ENCODE measurements at places on chromosomes 16 and 17.
A peak's percentile ranks its signal among the peaks of the same experiment; 100 is the strongest.

- no peak for DNase-seq
Measured at GRCh38 chr16:71610447-71610846, 15.5 kb upstream of the MARVELD3 start.

- DNase-seq: no peak
Measured at GRCh38 chr17:11356371-11356770, 115.4 kb downstream of the SHISA6 start.

GRCh38 chr17:19271780-19272357 is 34.7 kb downstream of the EPN2 start:
- DNase-seq: no peak

DNA sequence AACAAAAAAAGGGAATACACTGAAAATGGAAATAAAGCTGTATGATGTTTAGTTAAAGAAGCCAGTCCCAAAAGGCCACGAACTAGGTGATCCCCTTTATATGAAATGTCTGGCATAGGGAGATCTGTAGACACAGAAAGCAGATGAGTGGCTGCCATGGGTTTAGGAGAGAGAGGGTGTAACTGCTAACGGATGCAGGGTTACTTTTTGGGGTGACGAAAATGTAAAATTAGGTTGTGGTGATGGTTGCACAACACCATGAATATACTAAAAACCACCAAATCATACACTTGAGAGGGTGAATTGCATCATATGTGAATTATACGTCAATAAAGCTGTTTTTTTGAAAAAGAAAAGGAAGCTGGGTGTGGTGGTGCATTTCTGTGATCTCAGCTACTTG is 99.6 kb downstream of the ADCY9 start:
- no peak for DNase-seq

DNA sequence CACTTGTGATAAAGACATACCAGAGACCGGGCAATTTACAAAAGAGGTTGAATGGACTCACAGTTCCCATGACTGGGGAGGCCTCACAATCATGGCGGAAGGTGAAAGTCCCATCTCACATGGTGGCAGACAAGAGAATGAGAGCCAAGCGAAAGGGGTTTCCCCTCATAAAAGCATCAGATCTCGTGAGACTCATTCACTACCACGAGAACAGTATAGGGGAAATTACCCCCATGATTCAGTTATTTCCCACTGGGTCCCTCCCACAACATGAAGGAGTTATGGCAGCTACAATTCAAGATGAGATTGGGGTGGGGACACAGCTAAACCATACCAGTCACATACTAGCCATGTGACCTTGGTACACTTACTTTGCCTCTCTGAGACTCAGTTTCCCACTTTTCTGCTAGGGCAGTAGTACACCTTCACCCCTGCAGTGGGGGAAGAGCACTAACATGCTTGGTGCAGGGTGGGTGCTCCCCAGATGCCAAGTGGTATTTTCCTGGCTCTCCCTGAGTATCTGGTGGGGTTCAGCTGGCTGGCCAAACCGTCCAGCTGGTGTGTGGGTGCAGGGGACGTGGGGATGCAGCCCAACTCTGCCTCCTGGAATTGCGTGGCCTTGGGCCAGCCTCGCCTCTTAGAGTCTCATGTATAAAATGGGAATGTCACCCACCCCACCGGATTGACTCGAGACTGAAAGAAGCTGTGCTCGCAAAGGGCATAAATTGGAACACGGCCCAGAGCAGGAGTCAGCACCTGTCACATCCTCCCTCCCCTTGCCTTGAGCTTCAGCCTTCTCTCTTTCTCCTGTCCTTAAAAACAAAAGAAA is 364.1 kb downstream of the CPPED1 start:
- DNase-seq: no peak

DNA sequence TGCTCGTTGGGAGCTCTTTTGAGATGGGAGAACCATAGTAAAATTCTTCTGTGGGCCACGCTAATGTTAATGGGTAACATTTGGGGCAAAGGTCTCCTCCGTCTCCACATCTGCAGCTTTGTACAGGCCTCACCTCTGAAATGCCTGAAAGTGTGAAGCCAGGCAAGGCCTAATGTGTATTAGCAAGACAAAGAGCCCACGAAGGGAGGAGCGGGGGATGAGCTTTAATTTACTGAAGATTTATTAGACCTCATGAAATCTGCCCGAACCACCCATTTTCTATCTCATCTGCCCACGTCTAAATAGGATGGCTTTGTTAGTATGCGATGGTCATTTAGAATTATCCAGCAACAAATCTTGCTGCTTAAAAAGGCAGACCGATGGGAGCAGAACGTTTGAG is 408.9 kb downstream of the PMP22 start:
- DNase-seq: no peak

DNA sequence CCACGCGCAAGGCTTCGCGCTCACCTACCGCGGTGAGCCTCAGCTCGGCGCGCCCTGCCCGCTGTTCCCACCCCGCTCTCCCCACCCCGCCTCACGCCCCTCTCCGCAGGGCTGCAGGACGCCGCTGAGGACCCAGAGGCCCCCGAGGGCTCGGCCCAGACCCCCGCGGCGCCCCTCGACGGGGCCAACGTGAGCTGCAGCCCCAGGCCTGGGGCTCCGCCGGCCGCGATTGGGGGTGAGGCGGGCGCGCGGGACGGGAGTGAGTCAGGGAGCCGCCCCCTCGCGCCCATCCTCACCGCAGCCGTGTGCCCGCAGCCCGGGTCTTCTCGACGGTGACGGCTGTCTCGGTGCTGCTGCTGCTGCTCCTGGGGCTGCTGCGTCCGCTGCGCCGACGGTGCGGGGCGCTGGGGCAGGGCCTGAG is 1.9 kb upstream of the PAQR4 start:
- no peak for DNase-seq

DNA sequence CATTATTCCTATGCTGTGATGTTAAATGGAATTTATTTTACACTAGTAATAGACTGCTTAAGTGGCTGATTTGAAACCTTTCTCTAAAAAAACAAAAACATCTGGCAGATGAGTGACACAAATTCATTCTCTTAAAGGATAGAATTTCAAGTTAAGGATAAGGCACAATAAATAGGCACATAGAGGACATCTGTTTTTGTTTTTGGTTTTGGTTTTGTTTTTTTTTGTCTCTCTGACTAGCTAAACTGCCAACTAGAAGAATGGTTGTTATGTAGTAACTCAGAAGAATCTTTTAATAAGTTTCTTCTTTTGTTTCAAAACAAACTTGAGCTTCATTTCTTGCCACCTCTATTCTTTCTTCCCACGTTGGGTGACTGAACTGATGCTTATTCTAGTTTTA is 5.1 kb upstream of the VPS4A start:
- DNase-seq: no peak

DNA sequence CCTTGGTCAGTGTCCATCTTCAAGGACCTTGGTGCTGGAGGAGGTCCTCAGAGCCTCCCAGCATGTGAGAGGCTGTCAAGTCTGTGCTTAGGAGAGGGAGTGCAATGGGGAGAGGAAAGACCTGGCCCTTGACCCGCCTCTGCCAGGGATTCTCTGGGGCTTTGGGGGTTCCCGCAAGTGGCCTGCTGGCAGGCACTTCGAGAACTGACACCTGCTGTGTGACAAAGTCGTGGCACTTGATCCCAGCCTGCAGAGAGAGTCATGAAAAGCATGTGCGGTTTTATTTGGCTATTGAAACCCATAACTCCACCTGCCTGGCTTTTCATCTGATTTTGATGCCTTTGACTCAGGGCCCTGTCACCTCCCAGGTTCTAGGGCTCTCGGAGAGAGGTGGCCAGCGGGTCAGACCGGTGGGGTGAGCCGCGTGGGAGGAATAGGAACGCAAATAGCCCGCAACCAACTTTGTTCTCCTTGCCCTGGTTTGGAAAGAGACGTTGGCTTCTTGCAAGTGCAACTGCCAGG is 42.8 kb upstream of the GSE1 start:
- DNase-seq: no peak

- DNase-seq: no peak
Measured at GRCh38 chr16:55001931-55002330, 71.3 kb downstream of the IRX5 start.

GRCh38 chr17:3688027-3688553 is 7.9 kb downstream of the P2RX5 start:
- no peak for DNase-seq

DNA sequence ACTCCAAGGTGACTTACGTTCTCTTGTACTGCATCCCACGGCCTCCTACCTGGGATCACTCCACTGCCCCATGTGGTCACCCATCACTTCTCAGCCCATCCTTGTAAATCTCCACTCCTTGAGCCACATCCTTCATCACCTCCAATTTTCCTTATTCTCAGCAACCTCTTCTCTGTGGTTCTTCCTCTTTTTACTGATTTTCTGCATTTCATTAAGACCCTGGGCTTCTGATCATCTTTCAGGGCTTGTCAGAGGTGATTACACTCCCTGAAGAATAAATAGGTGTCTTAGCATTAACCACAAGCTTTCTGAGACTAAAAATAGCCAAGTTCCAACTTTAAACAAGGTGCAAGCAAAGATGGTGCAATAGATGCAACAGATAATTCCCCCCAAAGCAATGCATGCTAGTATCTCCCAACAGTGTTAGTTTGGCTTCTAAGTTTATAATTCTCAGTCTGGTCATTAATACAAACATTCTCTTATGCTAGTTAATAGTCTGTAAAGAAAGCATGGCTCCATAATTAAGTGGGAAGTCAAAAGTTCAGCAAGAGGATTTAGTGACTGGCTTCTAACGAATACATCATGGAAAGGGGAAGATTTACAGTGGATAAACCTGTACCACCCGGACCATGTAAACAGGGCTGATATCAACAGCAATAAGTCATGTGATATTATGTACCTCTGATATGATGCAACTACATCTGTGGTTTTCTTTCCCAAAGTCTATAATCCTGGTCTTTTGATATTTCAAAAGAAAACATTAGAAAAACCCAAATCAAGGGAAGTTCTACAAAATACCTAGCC is 47.4 kb upstream of the FOXJ1 start:
- DNase-seq: no peak

DNA sequence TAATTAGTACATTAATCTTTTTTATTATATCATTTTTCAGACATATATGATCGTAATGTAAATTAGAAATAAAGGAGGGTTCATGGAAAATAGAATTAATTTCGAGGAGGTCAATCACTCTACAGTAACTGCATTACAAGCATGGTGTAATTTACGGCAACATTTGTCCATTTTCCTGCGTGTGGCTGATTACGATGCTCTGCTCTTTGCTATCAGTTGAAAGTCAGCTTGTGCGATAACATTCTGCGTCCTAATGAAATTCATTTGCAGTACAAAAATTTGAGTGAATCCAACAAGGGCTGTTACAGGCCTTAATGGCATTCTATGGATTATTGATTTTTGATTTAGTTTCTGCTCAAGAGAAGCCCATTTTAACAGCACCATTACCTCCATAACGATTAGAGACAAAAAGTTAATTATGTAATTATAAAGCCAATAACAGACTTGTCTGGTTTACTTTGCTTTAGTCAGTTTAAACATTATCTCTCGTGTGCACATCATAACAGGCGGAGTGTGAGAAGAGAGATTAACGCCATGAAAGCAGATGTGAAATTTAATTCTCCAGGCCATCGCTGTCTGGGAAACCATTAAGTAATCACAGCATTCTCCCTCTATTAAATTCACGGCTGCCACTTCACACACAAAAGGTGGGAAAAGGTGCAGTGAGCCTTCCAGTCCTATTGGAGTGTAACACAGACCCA is 256.4 kb upstream of the IRX3 start:
- no peak for DNase-seq

DNA sequence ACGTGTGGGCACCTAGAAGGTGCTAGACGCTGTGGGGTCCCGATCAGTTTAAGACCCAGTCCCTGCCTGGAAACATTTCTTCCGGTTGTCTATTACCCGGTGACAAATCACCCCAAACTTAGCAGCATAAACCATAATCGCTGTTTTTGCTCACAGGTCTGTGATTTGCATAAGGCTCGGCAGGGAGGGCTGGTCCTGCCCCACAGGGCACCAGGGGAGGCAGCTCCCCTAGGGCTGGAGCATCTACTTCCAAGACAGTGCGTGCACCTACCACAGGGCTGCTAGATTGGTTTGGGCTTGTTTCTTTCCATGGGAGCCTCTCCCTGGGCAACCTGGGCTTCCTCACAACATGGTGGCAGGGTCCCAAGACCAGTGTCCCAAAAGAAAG is 214.5 kb upstream of the CIBAR2 start:
- DNase-seq: no peak

DNA sequence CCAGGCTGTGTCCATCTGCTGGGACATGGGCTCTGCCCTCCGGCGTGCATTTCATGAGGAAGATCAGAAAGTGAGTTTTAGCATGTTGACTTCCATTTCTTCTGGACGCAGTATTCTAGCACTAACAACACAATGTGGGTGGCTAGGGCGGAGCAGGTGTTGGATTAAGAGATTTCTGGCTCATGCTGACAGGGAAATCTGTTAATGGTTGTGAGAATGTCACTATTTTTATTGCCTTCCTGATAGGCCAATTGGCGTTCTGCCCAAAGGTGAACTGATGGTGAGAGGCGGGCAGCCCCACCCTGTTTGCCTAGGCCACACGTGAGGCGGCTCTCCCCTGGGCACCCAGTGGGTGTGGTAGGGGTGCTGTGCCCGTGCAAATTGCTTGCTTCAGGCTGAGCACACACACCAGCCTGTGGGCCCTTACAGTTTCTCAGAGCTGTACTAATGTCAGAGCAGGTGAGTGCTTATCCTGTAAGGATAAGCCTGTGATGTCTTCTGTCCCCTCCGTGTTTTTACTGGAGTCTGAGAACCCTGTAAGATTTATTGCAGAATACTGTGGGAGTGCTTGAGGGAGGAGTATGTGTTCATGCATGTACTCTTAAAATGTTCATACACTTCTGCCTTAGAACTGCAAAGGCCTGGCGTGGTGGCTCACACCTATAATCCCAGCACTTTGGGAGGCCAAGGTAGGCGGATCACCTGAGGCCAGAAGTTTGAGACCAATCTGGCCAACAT is 30.9 kb downstream of the PGS1 start:
- DNase-seq: peak; percentile 64

DNA sequence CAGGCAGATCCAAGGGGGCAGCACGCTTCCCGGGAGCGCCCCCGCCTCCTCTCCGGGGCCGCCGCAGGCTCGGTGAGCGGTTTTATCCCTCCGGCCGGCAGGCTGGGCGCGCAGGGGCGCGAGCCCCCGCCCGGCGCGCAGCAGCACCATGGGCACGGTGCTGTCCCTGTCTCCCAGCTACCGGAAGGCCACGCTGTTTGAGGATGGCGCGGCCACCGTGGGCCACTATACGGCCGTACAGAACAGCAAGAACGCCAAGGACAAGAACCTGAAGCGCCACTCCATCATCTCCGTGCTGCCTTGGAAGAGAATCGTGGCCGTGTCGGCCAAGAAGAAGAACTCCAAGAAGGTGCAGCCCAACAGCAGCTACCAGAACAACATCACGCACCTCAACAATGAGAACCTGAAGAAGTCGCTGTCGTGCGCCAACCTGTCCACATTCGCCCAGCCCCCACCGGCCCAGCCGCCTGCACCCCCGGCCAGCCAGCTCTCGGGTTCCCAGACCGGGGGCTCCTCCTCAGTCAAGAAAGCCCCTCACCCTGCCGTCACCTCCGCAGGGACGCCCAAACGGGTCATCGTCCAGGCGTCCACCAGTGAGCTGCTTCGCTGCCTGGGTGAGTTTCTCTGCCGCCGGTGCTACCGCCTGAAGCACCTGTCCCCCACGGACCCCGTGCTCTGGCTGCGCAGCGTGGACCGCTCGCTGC is 832 bp downstream of the CDK5R1 start:
- DNase-seq: peak; percentile 43

- no peak for DNase-seq
Measured at GRCh38 chr17:35734396-35734795, 3.0 kb downstream of the RASL10B start.

All from HuH-7 (cell line).